ENCODE measurements at places on chromosomes 16 and 17.

- no peak for DNase-seq
Measured at GRCh38 chr16:938136-938535, 32.6 kb downstream of the LMF1 start.

GRCh38 chr16:70760221-70760620, 40.7 kb downstream of the VAC14 start:
- no peak for DNase-seq

- peak; percentile 77 for DNase-seq
Measured at GRCh38 chr17:59838052-59838916, 54.5 kb downstream of the TUBD1 start.

- no peak for DNase-seq
Measured at GRCh38 chr17:19769946-19770652, 22.0 kb upstream of the ALDH3A1 start.

- no peak for DNase-seq
Measured at GRCh38 chr16:30738984-30739951, 9.0 kb upstream of the PHKG2 start.

DNA sequence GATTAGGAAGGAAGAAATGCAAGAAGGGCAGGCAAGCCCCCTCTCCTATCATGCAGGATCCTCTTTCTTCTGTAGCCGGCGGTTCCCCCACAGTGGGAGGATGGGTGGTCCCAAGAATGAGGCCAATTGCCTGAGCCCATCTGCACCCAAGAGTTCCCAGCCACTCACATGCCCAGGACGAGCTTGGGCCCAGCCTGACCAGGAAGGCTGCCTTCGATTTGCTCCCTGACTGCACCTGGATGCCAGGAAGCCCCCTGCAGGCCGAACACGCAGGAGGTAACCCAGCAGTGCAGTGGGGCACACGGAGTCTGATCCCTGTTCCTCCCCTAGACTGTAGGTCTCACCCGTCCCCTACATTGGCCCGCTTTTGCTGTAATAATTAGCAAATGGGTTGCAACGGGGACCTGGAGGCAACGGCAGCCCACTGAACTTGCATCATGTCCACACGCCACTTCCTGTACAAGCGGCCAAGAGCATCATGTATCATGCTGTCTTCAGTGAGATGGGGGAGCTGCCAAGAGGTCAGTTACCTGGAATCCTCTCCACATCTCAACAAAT, 67.5 kb downstream of the AMFR start:
- DNase-seq: no peak

- no peak for DNase-seq
Measured at GRCh38 chr17:46109603-46110189, 83.5 kb downstream of the KANSL1 start.
